ENCODE measurements at places on chromosomes 13 and 19. TPM values are rescaled to one million over a fixed set of nuclear protein-coding genes. Genes with fewer than 3 reads are reported as not detected.

Gene GNG8
- total RNA-seq: not detected

Gene RGCC
- total RNA-seq: 13.2 TPM

Gene APC2
- total RNA-seq: under 0.01 TPM

Gene ZNF541
- not detected for total RNA-seq

Gene MCEMP1
- total RNA-seq: not detected

Gene CLEC11A
- 0.26 TPM for total RNA-seq

DNA sequence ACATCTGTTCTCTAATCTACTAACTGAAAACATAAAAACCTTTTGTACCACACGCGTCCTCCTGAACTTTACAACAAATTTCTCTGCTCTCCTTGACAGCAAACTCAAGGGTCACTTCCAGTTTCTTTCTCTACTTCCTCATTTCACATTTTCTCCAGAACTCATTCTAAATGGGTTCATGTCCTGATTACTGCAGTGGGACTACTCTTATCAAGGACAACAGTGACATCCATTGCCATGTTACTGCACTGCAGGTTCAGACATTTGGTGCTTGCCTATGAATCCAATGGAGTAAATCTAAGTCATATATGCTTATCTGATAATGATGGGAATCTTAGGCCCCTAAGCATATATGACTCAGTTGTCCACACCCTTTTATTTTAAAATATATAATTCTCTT is 35.3 kb downstream of the FPR3 start:
- DNase-seq: peak; percentile 1

DNA sequence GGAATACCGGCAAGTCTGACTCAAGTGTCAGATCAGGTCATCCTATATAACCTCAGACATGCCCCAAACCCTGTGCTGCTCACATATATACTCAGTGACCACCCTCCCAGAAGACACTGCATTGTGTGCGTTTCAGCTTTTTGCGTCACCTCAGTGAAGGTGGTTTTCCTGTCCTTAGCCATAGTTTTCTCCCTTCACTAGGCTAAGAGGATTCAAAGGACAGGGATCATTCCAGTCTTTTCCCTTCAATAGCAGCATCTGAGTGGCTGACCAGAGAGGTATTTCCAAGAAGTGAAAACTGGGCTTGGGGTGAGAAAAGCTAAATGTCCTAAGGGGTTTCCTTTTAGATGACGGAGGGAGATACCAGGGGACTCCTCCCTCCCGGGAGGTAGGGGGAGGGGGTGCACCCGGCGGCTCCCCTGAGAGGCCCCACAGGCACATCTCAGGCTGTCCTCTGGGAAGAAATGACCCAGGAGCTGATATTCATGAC is 12.7 kb upstream of the OR10H1 start:
- no peak for DNase-seq

DNA sequence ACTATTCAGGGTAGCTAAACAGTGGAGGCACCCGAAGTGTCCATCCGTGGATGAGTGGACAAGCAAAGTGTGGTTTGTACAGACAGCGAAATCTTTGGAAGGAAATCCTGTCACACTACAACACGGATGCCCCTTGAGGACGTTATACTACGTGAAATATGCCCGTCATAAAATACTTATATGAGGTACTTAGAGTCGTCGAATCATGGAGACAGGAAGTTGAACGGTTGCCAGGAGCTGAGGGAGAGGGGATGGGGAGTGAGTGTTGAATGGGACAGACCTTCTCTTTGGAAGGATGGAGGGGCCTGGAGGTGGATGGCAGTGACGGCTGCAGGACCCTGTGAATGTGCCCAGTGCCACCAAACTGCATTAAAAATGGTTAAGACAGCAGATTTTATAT is 11.6 kb downstream of the ATP4B start:
- DNase-seq: no peak

GRCh38 chr13:43564952-43565351 is 221.8 kb downstream of the ENOX1 start:
- no peak for DNase-seq

DNA sequence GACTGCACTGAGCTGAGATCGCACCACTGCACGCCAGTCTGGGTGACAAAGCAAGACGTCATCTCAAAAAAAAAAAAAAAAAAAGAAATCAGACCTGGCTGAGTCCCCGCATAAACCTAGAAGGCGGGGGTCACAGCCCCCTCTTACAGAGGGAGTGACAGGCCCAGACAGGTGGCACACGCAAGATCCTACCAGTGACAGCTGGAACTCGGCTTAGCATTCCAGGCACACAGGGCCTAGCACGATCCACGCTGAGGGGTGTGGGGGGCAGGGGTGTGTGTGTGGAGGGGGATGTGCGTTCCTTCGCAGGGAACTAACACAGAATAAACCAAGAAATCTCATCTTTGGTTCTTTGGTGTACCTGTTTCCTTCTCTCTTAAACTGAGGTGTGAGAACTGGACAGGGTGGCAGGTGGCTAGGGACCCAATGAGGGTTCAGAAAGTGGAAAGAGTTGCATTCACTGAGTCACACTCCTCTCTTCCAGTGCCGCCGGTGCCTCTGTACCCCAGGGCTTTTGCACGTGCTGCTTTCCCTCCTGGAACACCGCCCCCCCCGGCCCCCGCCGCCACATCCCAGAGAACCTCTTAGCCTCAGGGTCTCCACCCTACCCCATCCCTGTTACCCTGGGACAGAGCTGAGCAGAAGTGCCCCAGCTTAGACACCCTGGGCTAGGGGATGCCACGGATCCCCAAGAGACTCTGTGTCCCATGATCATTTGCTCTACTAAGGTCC is 5.0 kb downstream of the SGTA start:
- no peak for DNase-seq

DNA sequence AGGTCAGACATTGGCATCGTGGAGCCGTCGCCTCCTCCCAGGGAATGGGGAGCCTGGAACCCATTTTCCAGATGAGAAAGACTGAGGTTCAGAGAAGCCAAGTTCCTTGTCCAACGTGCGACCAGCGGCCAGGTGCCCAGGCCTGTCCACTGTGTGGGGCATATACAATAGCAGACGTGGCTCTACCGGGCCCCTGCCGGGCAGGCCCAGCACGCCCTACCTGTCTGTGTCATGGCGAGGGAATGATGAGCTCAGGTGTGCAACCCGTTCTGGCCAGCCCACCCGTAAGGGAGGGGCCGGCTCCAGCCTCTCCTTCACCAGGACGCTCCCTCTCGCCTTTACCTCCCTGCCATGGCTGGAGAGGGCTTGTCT is 837 bp downstream of the GNA15 start:
- peak; percentile 86 for DNase-seq

- peak; percentile 55 for DNase-seq
These were observed 8.9 kb downstream of the ETHE1 start for GRCh38 chr19:43518051-43518450.

- peak; percentile 93 for DNase-seq
These were observed 56.5 kb downstream of the GADD45B start for GRCh38 chr19:2532252-2533071.

GRCh38 chr13:40376867-40377535 is 289.4 kb downstream of the FOXO1 start:
- no peak for DNase-seq

GRCh38 chr13:24194447-24194846 is 33.9 kb downstream of the SPATA13 start:
- no peak for DNase-seq

DNA sequence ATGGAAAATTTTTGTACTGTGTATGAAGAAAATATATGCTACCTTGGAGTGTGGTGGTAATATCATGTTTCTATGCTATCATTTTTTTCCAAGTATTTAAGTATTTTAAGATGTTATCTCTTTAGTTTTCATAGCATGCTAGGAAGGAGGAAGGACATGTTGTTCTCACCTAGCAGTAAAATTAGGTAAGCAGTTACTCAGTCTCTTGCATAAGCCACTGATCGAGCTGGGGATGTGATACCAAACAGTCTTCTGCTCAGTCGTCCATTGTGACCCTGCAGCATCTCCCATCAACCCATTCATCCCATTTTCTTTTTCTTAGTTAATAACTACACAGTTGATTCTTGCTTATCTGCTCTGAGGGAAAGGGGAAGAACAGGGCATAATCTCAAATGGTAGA is 130.6 kb downstream of the KLF5 start:
- peak; percentile 62 for DNase-seq

- no peak for DNase-seq
These were observed 8.9 kb upstream of the MAB21L1 start for GRCh38 chr13:35485424-35485823.

DNA sequence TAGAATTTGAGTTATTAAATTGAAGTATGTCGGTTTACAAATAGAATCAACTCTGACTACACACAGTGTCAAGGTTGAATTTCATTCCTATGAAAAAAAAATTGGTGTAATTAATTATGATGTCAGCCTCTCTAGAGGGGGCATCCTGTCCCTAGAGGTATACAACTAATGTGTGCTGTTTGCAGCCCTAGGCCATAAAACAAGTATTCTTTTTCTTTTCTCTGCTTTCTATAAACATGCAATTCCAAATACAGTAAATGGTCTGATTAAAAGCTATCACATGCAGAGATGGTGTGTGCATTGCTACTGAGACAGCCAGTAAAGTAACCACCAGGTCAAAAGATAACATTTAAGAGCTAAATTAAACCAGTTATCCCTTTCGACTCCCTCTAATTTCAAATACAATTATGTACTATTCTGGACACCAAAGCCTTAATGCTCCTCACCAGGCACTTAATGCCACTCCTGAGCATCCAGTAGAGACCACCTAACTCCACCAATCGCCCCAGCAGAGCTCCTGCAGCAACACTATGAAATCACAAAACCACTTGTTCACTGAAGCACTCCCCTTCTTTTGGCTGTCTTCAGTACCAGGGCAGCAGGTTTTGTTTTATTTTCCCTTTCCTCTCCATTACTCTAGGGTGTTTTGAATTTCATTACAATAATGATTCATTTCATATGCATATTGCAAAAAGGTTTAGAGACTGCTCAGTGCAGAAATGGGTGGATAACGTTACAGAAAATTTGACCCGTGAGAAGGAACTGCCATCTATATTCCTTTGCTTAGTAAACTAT is 426.9 kb downstream of the PCDH9 start:
- no peak for DNase-seq

DNA sequence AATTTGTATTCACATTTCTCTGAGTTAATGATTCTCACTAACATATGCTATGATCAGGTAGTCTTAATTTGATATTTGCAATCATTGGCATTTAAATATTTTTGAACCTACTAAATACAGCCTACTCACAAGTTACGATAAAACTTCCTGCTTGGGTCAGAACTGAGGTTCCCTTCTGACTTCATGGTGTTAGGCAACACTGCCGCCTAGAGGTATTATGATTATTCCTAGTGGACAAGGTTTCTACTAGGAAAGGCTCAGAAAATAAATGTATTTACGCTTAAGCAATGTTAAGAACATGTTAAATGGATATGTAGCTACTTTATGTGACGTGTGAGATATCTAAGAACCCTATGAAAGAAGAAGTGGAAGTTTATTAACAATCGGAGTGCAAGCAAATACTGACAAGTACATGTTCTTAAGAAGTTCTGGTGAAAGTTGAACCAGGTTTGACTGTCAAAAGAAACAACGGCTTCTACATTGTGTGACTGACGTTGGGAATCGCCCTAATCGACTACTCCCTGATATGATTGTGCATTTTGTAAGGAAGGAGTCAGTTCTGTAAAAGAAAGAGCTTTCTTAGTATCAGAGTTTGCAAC is 1395.8 kb downstream of the SLITRK5 start:
- DNase-seq: peak; percentile 70

DNA sequence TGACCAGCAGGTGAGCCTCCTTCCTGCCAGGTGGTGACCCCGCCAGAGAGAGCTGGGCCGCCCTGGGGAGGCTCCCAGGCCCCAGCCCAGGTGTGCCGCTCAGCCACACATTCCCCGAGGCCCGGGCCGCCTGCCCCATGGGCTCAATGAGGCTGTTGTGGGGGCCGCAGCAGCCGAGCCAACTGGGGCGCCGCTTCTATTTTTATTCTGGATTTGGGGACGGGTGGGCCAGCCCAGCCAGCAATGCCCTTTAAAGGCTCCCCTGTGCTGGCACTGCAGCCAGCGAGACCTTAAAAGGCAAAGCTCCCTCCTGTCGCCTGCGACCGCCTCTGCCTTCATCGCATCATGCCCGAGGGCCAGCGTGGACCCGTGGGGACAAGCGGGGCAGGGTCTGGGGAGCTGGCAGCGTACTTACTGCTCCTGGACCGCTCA is 17.7 kb upstream of the CRTC1 start:
- no peak for DNase-seq

DNA sequence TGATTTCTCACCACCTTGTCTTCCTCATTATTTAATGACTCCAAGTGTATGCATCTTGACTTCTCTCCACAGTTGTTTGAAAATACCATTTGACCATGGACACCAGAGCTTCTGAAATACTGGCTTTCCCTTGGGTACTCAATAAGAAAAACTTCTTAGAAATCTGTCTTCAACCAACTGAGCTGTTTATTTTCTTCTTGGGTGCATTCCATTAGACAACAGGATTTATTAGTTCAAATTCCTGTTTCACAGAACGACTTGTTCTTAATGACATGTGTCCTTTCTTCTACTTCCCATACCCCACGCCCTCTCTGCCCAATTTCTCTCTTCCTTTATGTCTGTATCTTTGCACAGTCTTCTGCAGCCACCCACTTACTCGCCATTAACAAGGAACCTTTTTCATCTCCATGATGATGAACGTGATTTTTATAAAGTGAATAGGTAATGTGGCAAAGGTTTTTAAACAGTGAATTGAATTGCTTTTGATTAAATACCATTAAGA is 11.3 kb upstream of the ITM2B start:
- no peak for DNase-seq

- DNase-seq: no peak
These were observed 20.5 kb downstream of the MICU2 start for GRCh38 chr13:21583478-21583877.

- no peak for DNase-seq
These were observed 21.5 kb downstream of the SH3GL1 start for GRCh38 chr19:4378886-4379285.

DNA sequence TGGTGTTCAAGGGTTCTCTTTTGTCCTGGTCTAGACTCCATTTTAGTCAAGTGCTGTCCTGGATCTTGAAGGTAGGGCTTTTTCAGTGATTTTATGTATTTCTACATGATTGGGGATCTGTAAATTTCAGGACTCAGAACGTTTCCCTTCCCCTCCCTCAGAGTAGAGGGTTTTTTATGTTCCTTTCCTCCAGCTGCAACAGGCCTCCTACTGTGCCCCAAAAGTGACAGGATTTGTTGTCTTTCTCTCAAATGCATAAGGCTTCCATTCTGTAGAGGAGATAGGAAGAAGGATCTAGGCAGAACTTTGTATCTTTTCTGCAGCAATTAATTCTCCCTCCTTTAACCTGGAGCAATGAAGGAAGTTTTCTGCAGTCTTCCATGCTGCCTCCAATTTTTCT is 251.3 kb downstream of the MAB21L1 start:
- no peak for DNase-seq
